Right renal cortex interstitium (tissue), 3 donors: ENCODE measurements at places on chromosomes 12 and 14. TPM values are rescaled to one million over a fixed set of nuclear protein-coding genes. Genes with fewer than 3 reads are reported as not detected.

The KLRG1 gene
- 2.8 TPM for polyA plus RNA-seq

- DNase-seq, result no peak
These were observed 6.1 kb upstream of the MTA1 start for GRCh38 chr14:105413544-105413886.

The LALBA gene
- not detected for polyA plus RNA-seq

DNA sequence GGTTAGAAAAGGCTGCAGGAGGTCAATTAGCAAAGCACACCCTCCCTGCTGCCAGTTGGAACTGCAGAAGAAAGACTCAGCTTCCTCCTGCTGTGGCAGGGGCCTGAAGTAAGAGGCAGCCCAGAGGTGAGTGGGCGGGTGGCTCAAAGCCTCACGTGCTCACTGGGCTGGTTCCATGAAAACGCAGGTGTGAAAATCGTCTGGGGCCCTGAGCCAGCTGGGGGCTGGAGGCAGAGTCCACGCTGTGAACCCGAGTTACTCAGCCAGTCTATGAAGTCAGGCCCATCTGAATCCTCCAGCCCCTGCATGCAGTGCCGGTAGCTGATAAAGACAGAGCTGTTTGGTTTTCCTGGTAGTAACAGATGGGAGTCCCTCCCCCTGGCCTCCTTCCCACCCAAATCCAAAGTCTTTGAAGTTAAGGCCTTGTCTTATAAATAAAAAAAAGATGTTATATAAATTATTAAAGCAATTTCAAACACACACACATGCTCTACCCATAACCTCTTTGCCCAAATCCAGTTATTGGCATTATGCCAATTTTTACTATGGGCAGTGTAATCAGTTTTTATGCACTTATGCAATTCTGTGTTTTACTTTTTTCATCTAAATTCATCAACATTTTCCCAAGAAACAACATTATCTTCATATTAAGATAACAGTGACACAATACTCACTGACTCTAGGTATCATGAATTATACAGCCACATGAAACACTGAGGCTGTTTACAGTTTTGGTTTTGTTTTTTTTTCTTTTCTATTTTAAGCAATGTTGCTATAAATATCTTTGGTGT is 57.9 kb upstream of the PNMA1 start:
- DNase-seq, result no peak

DNA sequence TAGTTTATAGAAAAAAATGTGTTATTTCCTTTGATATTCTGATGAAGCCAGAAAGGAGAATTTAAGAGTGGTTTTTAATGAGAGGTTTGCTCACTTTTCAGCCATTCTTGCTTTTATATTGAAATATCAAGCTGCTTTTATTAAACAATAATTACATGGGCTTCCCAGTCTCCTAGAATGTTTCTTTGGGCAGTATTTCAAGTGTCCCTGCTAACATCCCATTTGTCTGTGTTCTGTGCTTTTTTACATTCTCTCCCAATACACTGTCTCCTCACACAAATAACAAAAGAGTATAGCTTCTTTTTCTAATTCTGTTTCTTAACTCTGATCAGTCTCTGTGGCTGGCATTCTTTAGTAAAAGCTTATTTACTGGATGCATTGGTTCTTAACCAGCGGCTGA is 145.4 kb downstream of the TPH2 start:
- DNase-seq, result no peak

GRCh38 chr12:53097564-53098353 is at the start of gene IGFBP6:
Gene IGFBP6, plus strand, starts transcription at chr12:53097667. Its CDS starts 51 bp downstream, at chr12:53097718.
- no peak for DNase-seq

The PTPRQ gene
- 21.9 TPM for polyA plus RNA-seq

GRCh38 chr14:74574090-74574433 is 38.0 kb downstream of the LTBP2 start:
- DNase-seq, result no peak
